ENCODE measurements at places on chromosomes 2 and 18. TPM values are rescaled to one million over a fixed set of nuclear protein-coding genes. Genes with fewer than 3 reads are reported as not detected.

Gene TUBA3E
- total RNA-seq = not detected

Gene SLC38A11
- total RNA-seq = not detected

Gene HTRA2
- 60.0 TPM for total RNA-seq

Gene NRP2
- 11.1 TPM for total RNA-seq

Gene PARD6G
- not detected for total RNA-seq
